SK-N-DZ (cell line): ENCODE measurements at places on chromosomes 6 and 20.

DNA sequence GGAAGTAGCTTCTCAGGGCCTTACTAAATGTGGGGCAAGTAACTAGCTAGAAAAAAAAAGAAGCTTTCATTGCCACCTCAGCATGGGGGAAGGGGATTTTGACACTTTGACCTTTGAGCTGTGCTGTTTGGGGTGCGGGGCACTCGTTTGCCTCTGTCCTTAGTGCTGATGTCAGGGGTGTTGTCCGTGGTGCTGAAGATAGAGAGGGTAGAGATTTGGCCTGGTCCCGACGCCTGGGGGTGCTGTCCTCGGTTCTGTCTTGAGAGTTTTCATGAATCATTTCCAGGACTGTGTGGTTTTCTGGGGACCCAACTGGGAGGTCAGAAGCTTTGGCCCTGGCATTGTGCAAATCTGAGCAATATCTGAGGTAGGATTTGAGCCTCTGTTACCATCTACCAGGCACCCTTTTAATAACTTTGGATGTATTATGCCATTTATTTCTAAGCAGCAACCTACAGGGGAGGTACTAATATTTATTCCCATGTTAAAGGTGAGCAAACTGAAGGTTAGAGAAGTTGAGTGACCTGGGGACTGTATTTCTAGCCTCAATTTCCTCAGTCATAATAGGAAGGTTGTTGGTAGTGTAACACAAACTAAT lies 78.0 kb downstream of the DLGAP4 start:
- no peak for DNase-seq

GRCh38 chr6:156877126-156877863 lies 100.1 kb downstream of the ARID1B start:
- no peak for DNase-seq

DNA sequence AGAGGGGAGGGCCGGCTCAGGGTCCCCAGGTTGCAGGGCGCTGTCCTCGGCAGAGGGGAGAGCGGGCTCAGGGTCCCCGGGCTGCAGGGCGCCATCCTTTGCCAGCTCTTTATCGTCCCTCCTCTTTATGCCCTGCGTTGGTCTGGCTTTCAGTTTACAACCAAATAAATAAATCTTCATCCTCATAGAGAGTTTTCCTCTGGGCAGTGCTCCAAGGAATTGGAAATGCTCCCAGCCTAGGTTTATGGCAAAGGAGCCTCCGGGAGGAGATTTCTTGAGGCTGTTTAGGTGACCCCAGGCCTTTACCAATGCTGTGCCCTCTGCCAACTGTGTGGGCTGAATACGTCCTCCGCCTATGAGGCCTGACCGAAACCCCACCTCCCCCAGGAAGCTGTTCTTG lies 60.2 kb downstream of the CHMP4B start:
- no peak for DNase-seq

DNA sequence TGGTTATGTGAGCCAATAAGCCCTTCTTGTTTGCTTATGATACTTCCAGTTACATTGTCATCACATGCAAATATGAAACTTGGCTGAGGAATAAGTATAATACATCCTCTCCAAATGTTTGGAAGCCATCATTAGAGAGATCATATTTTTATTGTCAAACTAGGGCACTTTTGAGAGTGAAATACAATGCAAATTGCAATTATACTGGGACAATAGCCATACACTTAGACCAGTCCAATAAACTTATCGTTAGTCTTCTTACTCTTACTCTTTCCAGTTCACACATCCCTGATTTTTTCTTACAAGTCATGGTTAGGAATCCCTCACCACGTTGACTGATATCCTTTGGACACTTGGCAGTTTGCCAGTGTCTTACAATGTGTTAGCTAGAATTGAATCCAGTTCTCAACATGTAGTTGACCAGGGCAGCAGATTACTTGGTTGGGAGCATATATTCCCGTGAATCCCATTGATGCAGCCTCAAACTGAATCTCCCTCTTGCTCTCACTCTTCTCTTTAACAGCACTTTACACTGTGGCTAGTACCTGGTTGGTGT lies 519.7 kb upstream of the ID4 start:
- no peak for DNase-seq

DNA sequence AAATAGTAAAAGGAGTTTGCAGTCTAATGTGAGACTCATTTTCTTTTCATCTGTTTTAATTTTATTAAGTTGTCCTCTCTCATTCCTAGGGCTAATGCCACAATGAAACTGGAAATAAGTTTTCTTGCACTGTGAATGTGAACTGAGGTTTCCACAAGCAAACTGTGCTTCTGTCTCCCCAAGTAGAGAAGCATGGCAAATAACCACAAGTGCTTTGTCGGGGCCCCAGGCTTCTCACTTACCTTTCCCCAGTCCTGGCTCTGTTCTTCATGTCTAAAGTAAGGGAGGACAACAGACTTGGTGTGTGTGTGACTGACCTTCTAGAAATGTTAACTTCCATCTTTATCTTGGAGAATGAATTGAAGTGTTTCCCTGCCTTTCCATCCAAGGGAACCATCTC lies 80.8 kb downstream of the CBFA2T2 start:
- no peak for DNase-seq

GRCh38 chr6:31888276-31889258 lies 8.9 kb downstream of the EHMT2 start:
- no peak for DNase-seq

GRCh38 chr20:46691196-46691595 lies 2.0 kb upstream of the TP53RK start:
- DNase-seq = no peak

- DNase-seq = no peak
Measured at GRCh38 chr6:145822456-145822855, 7.9 kb upstream of the FBXO30 start.

GRCh38 chr6:33105386-33105785 lies 29.6 kb downstream of the HLA-DPB1 start:
- DNase-seq = no peak

DNA sequence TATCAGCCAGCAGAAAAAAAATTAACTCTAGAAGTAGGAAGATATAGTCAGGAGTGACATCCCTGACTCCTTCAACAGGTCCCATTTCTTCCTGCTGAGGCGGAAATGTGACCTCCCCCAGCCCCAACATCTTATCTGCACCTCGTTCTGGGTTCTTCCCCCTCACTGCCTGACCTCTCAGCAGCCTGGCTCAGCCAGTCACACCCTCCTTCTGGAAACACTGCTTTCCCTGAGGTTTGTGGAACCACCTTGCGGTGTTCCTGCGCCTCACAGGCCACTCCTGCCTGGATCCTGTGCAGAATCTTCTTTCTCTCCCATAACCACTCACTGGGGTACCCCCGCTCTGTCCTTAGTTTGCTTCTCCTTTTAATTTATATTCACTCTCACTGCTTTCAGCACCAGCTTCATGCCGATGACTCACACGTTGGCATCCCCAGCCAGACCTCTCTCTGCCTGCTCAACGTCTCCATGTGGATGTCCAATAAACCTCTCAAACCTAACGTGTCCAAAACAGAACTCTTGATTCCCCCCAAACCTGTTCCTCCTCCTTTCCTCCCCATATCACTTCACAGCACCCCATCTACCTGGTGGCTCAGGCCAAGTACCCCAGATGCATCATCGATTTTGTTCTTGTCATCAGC lies 222.8 kb upstream of the PLN start:
- no peak for DNase-seq

DNA sequence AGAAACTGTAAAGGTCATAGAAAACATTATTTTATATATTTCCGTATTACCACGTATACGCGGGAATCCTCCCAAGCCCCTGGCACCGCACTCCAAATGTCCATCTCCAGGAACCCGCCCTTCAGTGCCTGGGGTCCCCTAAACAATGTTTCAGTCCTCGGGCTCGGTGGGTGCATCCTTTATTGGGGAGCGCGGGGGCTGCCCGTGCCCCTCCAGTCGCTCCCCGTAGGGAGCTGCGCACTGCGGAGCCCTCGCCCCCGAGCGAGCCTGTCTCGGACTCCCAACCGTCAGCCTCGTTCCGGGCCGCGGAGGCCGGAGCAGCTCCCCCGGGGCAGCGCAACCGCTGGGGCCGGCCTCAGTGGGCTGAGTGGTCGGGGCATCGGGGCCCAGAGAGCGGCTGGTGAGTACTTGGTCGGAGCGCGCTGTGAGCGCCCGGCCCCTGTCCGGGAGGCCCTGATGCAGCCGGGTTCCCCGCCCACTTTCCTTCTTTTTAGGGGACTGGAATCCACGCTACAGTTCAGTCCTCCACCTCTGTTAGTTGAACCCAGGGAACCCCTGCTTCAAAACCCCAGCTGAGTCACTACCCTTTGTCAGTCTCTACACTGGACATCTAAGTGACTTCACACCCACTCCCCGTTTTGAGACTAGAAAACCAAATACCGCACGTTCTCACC lies at the start of gene DNAH8:
Gene DNAH8 (plus strand): TSS at position 296 of the 674 bp plus-strand sequence. CDS start 7,499 bp downstream, outside the sequence.
- DNase-seq = no peak

- no peak for DNase-seq
Measured at GRCh38 chr6:34020807-34021553, 124.9 kb downstream of the GRM4 start.

DNA sequence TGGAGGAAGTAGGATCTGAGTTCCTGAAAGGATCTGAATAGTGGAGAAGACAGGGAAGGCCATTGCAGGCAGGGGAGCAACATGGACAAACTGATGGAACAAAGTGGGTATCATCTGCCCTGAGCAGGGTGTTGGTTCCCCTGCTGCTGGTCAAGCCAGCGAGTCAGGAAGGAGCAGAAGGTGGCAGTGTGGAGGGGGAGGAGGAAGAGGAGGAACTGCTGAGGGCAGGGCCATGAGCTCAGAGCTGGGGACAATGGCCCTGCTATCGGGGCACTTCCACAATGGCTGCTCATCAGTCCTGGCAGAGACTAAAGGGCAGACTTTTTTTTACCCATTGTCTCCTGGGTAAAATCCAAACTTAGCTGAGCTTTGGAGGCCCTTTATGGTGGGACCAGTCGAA lies 13.6 kb downstream of the CNBD2 start:
- DNase-seq = no peak

DNA sequence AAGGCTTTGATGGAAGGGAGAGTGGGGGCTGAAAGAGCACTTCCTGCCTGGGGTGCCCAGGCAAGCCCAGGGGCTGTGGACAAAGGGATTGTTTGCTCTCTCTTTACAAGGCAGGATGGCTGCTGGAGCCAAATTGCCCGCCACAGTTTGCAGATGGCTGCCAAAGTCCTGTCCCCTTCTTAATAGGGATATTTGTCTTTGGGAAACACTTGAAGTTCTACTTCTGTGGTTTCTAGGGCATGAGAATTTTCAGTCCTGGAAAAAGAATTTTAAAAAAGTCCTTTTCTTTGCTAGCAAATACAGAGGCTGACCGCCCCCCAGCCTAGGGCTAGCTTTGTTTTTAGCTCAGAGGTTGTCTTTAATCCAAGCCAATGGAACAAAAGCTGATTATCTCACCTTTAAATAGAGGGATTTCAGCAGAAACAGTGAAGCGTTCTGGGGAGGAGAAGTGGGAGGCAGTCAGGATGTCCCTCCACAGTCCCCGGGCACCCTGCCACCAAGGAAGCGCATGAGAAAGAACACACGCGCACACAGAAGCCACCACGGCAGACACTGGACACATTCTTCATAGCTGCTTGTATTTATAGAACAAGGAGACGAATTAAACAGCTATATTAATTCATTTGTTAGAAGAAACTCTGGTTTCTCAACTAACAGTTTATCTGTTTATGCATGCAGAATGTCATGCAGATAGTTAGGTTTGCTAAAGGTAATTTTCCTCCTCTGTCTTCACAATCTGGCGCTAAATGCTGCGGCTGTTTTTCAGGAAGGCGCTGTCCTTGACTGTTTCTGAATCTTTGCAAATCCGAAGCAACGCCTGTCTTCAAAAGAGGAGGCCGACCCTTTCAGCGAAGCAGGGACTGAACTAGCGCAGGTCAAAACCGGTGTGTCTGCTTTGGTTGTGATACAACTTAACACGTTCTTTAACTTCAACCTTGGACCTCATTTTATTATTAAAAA lies 736.9 kb downstream of the QKI start:
- no peak for DNase-seq
